Left renal pelvis (tissue), 4 donors: ENCODE measurements at places on chromosomes 7 and 10. TPM values are rescaled to one million over a fixed set of nuclear protein-coding genes. Genes with fewer than 3 reads are reported as not detected.

- no peak for DNase-seq
Observed at GRCh38 chr10:24822590-24822989, 98.9 kb upstream of the ARHGAP21 start.

The COL13A1 gene
- polyA plus RNA-seq, result 33.9 TPM

The SPDYE2 gene
- 2.4 TPM for polyA plus RNA-seq

GRCh38 chr7:18993933-18994668 lies 123.3 kb downstream of the TWIST1 start:
- DNase-seq, result no peak

DNA sequence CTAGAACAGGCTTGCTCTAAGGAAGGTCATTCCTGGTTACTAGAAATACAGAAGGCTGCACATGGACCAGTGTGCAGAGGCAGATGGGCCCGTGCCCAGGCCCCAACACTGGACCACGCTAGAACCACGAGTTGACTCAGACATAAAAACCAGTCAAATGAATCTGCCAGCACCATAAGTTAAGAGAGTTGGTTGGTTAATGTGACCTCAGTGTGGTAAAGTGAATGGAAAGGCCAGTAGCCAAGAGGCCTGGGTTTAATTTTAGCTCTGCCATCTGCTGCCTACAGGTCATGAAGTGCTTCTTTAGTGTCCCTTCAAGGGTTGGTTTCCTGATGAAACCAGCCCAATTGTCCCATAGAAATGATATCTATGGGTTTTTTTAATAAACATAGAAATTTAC lies 329.6 kb upstream of the NRP1 start:
- DNase-seq, result no peak

- DNase-seq, result no peak
Observed at GRCh38 chr7:37796138-37796775, 52.1 kb upstream of the NME8 start.

DNA sequence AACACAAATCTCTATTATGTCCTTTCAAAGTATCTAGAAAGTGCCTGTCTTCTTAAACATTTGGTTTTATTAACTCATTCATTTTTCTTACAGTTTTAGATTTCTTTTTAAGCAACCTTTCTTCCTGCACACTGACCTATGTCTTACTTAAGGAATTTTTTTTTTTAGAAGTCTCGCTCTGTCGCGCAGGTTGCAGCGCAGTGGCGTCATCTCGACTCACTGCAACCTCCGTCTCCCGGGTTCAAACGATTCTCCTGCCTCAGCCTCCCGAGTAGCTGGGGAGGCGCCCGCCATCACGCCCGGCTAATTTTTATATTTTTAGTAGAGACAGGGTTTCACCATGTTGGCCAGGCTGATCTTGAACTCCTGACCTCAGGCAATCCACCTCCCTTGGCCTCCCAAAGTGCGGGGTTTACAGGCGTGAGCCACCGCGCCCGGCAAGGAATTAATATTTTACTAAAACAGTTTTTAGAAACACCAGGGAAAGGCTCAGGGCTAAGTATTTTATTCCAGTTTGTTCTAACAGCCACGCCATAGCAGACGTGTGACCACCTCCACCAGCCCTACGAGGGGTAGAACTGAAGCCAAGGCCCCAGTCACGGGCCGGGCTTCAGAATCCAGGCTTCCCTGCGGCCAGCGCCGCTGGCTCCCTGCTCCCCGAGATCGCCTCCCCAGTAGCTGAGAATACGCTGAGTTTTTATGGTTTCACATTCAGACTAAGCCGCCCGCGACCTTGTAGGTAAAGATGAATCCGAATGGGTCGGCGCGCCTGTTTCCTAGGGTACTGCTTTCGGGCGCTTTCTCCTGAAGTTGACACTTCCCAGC lies 941 bp upstream of the LUC7L2 start:
- DNase-seq, result no peak

The GIMAP1 gene
- 1.5 TPM for polyA plus RNA-seq

GRCh38 chr7:282621-283020 lies 7.3 kb upstream of the FOXL3 start:
- DNase-seq, result no peak

The GPR22 gene
- polyA plus RNA-seq, result 0.53 TPM

- DNase-seq, result no peak
Observed at GRCh38 chr7:7786595-7786994, 68.2 kb upstream of the RPA3 start.
